Central memory CD4-positive, alpha-beta T cell (primary cell): ENCODE measurements at places on chromosomes 7 and 10.

DNA sequence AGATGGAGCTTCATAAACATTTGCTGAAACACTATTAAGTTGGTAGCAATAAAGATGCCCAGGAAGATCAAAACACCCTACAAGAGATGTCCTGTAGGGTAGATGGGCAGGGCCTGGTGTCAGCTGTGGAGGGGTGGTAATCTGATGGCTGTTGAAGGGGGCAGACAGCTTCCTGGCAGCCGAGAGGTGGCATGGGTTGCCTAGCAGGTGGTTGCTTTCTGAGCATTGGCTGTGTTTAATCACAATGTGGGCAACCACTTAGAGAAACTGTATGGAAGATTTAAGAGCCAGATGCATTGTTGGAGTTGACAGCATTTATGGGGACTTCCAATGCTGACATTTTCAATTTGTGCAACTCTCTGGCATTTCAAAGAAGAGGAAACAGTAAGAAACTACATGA is 79.9 kb upstream of the SLC26A5 start:
- no peak for DNase-seq

DNA sequence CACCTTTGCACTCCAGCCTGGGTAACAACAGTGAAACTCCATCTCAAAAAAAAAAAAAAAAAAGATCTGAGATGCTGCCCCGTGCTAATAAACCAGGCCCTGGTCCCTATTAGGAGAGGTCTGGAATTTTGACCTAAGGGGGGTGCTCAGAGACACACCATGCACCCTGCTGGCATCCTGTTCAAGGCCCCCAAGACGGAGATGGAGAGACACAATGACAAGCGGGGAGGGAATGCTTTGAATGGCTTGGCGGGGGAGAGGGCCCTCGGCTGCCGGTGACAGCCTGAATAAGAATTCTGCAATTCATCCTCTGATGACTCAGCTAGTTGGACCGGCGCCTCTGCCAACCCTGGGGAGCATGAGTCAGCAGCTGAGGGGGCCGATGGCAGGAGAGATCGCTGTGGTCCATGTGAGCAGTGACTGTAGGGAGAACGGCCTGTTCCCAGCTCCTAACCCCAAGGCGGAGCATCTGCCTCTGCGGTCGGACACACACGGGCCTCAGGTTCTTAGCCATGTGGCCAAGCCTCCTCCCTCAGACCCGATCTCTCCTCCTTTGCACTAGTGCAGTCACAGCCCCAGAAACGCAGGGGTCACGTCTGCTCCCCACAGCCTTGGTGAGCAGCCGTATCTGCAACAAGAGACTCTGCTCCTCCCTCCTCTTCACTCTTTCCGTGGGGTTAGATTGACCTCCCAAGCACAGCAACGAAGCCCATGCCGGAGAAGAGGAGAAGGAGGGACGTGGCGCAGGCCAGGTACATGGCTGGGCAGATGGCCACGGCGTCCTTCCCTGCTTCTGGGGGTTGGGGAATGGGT is 14.9 kb downstream of the TRIM56 start:
- no peak for DNase-seq

- no peak for DNase-seq
These were observed 89.2 kb downstream of the ADCY1 start for GRCh38 chr7:45663167-45663921.

- no peak for DNase-seq
These were observed 200.5 kb upstream of the KIAA1217 start for GRCh38 chr10:24008164-24009091.

- no peak for DNase-seq
These were observed 160.8 kb upstream of the GRB10 start for GRCh38 chr7:50943482-50943881.

- DNase-seq: no peak
These were observed 11.5 kb downstream of the TMEM176B start for GRCh38 chr7:150788474-150789269.

DNA sequence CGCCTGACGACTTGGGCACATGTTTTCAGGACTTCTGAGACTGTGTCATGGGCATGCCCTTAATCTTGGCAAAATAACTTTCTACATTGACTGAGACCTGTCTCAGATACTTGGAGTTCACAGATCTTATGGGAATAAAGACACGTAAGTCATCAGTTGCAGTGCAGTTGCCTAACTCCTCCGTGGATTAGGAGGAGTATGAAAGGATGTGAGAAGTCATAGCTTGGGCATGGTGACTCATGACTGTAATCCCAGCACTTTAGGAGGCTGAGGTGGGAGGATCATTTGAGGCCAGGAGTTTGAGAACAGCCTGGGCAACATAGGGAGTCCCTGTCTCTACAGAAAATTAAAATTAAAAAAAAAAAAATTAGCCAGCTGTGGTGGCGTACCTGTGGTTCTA is 49.6 kb downstream of the EXOC6 start:
- no peak for DNase-seq

DNA sequence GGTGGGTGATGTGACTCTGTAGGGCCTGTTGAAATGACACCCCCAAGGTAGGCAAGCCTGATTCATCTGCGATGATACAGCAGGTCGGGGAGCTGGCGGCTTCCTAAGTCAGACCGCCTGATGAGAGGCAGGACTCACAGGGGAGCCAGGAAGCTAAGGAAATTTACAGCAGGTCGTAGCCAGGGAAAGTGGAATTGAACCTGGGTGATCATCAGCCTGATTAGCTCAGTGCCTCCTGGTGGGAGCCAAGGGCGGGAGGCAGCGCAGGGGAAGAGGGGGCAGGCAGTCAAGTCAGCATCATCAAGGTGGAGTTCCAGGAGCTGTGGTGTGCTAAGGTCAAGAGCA is 18.5 kb upstream of the TRIM56 start:
- no peak for DNase-seq

GRCh38 chr7:47361236-47361635 is 220.7 kb downstream of the TNS3 start:
- DNase-seq: no peak

GRCh38 chr7:15057272-15057671 is 154.7 kb upstream of the DGKB start:
- no peak for DNase-seq

- no peak for DNase-seq
These were observed 11.6 kb downstream of the HBP1 start for GRCh38 chr7:107180378-107180777.

- no peak for DNase-seq
These were observed 17.6 kb downstream of the RSU1 start for GRCh38 chr10:16799621-16800020.
